ENCODE measurements at places on chromosomes 5 and 9.
A peak's percentile ranks its signal among the peaks of the same experiment; 100 is the strongest.

DNA sequence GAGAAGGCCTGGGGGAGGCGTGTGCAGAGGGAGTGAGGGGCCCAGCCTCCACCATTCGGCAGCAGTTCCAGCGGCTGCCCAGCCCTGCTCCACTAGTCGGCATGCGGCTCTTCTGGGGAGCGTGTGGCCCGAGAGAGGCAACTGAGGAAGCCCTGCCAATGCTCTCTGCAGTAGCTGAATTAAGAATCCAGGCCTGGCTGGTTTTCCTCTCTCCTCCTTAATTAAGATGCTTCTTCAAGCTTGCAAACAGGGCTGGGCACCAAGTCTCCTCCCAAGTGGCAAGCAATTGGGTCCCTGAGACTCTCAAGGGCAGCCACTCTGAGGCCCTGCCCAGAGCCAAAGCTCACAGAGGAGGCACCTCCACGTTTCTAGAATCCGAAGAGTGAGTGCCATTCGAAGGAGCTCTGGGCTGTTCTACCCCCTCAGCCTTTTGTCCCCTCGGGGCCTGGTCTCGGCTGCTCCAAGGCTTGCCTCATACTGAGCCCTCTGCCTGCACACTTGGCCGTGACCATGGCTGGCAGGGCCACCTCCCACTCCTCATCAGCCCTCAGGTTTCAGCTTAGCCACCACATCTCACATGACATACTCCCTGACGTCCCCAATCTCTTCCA is 75.4 kb upstream of the LRRTM2 start:
- no peak for DNase-seq

GRCh38 chr5:60540856-60541805 is 158.8 kb downstream of the DEPDC1B start:
- peak; percentile 76 for DNase-seq

GRCh38 chr5:90056911-90057705 is 352.4 kb downstream of the CETN3 start:
- no peak for DNase-seq

DNA sequence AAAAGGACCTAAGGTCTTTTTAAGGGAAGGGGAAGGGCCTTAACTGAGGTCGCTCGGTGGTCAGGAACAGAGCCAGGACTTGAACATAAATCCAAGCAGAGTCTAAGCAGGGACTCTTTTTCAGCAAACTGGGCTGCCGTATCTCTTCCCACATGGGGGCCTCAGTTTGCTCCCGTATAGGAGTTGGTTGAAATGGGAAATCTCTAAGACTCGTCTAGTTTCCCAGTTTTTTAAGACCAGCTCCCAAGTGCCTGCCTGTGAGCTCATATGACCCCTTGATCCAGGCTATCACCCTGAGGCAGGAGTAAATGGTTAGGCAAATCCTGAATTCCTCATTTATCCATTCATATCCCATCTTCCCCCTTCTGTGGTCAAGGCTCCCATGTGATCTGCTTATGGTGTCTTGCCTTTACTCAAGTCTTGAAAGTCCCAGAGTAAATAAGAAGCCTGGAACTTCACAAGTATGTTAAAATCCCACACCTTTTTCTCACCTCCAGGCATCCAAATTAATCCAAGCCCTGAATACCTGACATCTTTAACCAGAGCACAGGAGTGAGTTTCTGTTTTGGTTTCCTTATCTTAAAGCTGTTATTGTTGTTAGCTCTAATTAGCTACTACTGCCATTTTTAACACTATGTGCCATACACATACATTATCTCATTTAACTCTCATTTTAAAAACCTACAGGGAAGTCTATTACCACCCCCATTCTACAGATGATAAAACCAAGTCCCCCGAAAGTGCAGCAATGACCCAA is 3.0 kb downstream of the ARSI start:
- DNase-seq = no peak

GRCh38 chr5:43039471-43040286 is 440 bp downstream of the ANXA2R start:
- DNase-seq = peak; percentile 72

DNA sequence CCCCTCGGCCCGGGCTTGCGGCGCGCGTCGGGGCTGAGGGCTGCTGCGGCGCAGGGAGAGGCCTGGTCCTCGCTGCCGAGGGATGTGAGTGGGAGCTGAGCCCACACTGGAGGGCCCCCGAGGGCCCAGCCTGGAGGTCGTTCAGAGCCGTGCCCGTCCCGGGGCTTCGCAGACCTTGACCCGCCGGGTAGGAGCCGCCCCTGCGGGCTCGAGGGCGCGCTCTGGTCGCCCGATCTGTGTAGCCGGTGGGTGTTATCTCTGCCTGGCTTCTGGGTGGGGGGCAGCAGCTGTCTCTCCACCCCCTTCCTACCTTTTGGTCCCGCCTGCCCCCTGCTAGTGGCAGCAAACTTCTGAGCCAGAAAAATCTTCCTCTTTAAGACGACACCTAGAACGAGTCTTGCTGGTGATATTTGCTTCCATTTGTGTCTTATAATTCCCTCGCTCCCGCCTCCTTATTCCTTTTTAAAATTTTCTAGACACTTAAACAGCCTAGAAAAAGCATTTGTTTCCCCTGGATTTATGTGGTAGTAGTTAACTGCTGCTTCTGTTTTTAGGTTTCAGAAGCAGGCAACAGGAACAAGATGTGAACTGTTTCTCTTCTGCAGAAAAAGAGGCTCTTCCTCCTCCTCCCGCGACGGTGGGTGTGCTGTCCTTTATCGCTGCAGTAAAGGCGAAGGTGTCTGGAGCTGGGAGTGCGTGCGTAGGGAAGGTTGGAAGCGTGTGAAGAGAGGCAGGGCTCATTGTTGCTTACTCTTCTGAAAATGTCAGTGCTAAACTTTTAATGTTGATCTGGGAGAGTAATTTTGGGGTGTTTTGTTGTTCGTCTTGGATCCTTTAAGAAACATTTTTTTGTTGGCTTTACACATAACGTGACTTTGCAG is 554 bp downstream of the JAK2 start:
- no peak for DNase-seq

DNA sequence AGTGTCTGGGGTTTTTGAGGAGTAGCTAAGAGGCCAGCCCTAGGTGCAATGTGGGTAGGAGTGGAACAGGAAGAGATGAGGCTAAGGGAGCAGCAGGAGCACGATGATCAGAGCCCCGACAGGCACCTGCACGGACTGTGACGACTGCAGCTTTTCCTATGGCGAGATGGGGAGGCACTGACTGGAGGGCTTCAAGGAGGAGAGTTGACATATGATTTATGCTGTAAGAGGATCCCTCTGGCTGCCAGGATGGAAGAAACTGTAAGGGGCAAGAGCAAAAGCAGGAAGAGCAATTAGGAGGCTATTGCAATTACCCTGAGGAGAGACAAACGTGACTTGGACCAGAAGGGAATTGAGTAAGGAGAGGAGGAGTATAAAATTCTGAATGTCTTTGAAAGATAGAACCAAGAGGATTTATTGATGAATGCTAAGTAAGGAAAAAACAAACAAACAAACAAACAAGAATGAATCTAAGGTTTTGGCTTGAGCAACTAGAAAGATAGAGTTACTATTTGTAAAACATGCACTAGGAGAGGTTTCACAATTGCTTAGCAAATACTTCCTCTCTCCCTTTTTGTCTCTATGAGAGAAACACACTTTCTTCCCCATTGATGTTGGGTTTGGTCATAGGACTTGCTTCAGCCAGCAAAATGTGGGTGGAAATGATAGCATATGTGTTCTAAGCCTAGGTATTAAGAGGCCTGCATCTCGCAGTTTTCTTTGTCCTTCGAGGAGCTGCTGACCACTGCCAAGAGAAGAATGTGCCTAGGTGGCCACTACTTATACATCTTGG is 32.9 kb downstream of the TRPC7 start:
- DNase-seq = no peak

- DNase-seq = no peak
Measured at GRCh38 chr9:114248299-114248707, 74.6 kb upstream of the ORM1 start.

- no peak for DNase-seq
Measured at GRCh38 chr9:99287641-99288040, 65.6 kb downstream of the SEC61B start.

DNA sequence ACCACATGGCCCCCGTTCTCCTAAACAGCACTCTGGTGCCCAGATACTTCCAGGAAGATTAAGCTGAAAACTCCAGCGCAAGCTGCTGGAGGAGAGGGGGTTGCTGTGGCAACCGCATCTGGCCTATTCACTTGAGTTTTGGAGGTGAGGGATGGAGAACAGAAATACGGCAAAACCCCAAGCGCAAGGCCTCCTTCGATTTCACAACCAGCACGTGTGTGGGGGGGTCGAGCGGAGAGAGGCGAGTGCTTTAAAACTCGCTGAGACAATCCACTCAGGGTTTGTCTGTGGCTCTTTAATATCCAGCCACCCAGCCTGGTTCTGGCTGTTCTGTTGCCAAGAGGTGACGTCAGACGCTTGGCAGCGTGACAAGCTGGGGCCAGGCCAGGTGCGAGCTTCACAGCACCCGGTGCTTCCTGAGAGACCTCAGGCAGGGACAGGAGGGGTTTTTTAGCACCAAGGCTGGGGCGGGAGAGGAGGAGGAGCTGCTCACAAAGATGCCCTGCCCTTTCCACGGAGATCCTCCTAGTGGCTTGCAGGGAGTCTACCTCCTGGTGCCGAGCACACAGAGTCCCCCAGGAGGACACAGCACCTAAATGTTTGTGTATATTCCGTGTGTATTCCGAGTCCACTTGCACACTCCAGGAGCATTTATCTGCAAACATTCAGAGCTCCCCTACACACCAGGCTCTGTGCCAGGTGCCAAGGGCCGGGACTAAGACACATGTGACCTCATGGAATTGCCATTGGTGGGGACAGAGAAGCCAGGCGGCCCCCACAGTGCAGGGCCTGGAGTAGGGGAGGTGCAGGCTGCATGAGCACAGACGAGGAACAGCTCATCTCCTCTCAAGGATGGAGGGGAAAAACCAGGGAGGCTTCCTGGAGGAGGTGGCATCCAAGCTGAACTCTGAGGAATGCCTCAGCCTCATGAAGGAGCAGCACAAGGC is 194.6 kb downstream of the OLFM1 start:
- DNase-seq = no peak

GRCh38 chr5:6772886-6773285 is 59.7 kb downstream of the TENT4A start:
- DNase-seq = no peak

GRCh38 chr5:151110992-151111391 is 30.2 kb upstream of the TNIP1 start:
- DNase-seq = no peak

DNA sequence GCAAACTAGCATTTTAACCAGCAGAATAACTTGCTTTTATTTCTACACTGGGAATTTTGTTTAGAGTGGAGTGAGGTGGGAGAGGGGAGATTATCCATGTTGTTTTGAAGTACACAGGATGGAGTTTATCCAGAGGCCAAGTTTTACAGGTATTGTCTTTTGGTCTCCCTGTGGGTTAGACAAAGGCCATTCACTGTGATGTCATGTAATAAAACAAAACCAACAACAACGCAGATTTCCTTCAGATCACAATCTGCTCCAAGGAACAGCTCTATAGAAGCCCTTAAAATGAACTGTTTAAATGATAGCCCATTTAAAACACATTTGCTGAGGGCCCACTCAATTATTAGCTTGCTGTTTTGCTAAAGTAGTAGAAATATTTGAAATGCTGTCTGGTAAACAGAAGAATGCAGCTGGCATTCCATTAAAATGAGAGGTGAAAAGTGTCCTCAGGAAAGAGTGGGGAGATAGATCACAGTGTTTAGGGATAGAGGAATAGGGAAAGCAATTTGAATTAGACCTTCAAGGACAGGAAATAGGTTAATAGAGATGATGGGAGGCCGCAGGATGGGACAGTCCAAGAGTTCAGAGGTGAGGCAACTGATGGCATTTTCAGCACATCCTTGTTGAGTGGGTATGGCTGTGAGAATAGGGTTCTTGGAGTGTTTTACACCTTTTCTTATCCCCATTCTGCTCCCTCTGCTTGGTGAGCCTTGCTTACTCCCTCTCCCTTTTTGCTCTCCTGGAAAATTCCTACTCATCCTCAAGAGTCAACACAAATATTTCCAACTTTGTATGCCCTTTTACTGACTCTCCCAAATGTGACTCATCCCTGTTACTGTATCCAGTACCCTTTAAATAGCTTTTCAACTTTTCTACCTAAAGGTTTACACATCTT is 140.1 kb upstream of the NR3C1 start:
- DNase-seq = no peak

DNA sequence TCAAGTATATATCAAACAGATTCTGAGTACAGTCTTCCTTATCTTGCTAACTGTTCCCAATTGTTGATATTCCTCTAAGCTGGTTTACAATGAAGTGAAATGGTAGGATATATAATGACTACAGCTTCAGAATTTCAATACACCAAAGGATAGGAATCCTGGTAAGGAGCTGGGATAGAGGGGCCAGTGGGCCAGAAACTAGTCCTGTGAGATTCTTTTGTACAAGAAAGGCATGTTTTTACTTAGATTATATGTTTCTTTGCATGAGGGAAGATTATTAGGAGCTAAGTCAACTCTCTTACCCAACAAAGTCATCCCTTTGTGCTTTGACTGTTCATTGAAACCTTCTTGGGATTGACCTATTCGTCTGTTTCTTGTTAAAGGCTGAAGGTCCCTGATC is 435.7 kb downstream of the PLK2 start:
- DNase-seq = no peak

DNA sequence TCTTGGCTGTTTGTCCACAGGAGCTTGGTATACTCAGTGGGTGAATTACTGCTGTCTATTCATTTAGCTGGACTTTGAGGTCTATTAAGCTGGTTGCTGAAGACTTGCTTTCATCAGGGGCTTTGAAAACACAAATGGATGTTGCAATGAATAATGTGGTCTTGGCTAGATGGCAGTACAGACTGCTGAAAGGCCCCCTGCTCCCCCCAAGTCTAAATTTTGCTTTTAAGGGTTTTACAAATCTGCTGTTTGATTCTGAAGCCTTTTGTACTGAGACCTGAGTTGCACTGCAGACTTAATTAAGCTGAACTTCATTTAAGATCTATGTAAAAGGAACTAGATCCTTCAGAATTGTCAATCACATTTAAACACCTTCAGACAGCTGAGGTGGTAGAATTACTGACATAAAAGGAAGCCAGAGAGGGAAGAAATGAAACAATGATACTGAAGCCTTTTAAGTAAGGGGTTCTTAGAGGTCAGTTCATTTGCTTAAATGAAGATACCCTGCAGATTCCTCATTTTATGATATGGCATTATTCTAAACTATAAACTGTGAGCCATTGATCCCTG is 37.3 kb downstream of the KCTD16 start:
- DNase-seq = no peak

GRCh38 chr9:126833710-126834345 is 26.6 kb upstream of the ZBTB34 start:
- no peak for DNase-seq

DNA sequence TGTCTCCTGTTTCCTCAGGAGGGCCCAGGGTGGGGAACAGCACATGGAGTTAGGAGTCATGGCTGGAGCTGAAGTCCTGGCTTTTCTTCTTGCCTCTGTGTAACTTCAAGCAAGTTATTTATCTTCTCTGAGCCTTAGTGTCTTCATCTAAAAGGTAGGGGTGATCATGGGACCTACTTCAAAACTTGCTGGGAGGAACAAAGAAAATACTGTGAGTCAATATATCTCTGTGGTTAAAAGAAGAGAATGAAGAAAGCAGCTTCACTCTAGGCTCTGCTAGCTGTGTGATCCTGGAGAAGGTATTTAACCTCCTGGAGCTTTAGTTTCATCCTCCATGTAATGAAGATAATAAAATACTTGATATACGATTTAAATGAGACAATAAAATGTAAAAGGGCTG is 26.5 kb downstream of the AFAP1L1 start:
- DNase-seq = no peak

GRCh38 chr9:18604767-18605730 is 131.1 kb downstream of the ADAMTSL1 start:
- no peak for DNase-seq
